Sciatic nerve (tissue), 2 donors: ENCODE measurements at places on chromosomes 4 and X.

DNA sequence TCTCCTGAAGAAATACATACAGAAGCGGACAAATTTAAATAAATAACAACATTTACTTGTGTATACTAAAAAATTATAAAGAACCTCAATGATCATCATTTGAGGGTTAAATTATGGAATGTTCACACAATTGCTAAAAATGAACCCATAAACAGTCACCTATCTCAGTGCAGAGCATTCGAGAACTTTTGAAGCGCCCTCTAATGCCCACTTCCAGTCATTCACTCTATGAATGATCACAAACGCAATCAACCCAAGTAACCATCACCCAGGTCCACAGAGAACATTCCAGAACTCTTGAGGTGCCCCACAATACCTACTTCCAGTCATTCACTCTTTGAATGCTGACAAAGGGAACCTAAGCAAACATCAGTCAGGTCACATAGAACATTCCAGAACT is 103.5 kb upstream of the PLAC1 start:
- no peak for DNase-seq

- peak; percentile 79 for DNase-seq
Measured at GRCh38 chr4:48341776-48342605, 662 bp downstream of the SLAIN2 start.

DNA sequence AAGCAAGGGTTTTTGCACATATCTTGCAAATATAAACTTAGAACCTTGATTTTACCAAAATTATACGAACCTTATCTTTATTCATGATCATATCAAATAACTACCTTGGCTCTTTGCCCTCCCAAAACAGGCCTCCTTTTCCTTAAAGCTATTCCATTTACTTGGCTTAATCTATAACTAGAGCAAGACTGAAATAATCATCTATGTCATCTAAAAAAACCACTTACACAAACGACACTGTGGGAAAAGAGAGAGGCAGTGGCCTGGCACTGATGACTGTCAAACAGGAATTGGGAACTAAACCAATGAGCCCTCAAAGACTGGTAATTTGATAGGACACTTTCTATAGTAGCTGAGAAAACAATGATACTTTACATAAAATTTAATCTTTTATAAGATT is 11.7 kb upstream of the PTPN13 start:
- no peak for DNase-seq

- no peak for DNase-seq
Measured at GRCh38 chr4:175671491-175671934, 140.6 kb downstream of the GPM6A start.

DNA sequence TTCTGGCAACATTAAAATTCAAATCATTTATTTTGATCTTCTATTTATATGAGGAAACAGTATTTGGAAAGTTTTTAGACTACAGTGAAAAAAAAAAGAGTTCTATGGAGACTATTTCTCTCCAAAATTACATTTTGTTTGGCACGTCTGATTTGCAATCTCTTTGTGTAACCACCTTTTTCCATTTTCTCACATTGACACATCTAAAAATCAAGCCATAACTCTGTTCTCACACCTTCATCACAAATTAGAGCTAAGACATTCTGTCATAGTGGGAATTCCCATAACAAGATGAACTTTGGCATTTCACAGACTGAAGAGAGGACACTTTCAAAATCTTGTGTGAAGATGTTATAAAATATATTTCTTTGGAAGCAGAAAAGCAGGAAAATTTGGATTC is 468.9 kb downstream of the GRIA2 start:
- no peak for DNase-seq

GRCh38 chrX:39603230-39603629 is 494.5 kb downstream of the BCOR start:
- DNase-seq = no peak

DNA sequence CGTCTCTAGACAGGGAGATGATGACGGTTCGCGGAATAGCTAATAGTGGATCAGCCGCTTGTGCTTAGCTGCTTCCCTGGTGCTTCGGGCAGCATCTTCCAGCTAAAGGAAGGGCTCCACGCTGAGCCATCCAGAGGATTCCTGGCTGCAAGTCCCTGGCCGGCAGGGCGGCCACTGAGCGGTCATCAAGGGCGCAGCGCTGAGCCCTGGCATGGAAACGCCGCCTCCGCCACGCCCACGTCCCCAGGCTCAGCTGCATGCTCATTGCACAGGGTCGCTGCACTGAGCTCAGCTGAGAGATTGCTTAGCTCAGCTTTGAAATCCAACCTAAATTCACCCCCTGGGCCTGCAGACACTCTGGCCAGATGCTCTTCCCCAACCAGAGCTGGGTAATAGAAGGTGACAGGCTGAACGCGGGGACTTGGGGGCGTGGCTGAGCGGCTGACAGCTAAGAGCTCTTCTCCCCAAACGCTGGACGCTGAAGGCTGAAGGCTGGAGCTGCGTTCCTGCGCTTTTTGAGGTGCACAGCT is 118.2 kb upstream of the KIT start:
- no peak for DNase-seq

DNA sequence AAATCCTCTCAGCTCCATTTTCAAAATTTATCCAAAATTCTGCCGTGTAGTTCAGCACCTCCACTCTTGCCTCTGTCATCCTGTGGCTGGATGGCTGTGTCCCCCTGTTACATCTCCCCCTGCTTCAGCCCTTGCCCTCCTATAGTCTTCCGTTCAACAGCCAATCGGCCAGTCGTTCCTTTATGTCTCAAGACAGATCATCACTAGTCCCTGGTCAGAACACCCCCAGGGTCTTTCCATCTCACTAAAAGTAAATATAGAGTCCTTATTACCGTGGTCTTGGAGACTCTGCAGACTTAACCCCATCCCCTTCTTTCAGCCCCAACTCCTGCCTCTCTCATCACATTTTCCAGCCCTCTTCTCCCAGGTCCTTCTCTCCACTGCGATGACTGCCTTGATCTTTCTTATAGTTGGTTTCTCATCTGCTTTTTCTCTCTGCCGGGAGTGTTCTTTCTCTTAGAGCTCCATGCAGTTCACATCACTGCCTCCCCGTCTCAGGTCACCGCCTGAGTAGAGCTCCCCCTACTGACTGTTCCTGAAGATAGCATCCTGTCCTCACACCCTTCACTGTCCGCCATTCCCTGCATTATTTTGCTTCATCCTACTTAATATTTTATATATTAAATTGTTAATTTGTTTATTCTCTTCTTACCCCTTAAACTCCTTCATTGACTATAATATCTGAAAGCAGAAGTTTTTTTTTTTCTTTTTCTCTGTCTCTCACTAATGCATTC is 736.9 kb upstream of the MAGEB2 start:
- DNase-seq = no peak

DNA sequence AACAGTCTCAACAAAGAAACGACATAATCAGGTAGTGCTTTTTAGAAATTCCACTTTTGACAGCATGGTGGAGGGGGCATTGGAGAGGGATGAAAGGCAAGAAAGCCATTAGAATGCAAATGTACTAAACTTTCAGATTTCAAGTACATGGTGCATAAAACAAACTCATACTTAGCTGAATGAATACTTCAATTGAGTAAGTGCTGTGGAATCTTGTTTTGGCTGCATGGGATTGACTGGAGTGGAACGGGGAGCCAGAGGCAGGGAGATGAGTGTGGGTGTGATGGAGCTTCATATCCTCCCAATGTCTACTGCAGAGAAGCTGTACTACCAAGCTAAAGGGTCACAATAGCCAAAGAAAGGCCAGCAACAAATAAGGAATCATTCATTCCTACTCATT is 52.4 kb downstream of the USP46 start:
- no peak for DNase-seq

- DNase-seq = no peak
Measured at GRCh38 chr4:20327808-20328207, 76.1 kb downstream of the SLIT2 start.

DNA sequence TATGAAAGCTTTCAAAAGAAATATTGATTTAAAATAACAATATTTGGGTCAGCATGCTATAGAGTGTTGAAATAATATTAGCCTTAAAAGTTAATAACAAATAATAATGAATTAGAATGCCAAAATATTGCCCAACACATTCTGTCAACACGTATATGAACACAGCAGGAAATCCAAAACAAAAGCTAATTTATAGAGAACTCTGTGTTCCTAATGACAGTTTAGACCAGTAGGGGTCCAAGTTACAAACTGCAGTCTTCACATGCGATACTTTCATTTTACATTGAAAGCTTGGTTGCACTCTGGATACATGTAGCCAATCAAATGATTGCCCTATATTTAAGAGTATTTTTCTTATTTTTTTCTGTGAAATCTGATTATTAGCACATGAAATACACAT is 274.4 kb downstream of the DCTD start:
- no peak for DNase-seq

DNA sequence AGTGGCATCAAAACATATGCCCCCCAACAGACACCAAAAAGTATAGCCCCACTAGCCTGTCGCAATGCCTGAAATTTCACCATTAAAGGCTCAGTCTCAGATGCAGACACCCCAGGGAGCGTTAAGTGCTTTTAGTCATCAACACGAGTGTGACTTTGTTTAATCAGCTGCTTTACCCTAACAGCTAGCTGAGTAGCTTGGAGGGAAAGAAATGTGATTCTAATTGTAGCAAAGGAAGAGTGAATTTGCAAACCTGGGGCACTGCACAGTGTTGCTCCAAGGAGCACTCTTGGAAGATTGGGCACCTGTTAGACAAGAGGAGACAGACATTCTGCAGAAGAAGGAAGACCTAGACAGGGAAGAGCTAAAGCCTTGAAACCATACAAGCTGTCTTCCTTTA is 145.1 kb downstream of the BEND2 start:
- no peak for DNase-seq

DNA sequence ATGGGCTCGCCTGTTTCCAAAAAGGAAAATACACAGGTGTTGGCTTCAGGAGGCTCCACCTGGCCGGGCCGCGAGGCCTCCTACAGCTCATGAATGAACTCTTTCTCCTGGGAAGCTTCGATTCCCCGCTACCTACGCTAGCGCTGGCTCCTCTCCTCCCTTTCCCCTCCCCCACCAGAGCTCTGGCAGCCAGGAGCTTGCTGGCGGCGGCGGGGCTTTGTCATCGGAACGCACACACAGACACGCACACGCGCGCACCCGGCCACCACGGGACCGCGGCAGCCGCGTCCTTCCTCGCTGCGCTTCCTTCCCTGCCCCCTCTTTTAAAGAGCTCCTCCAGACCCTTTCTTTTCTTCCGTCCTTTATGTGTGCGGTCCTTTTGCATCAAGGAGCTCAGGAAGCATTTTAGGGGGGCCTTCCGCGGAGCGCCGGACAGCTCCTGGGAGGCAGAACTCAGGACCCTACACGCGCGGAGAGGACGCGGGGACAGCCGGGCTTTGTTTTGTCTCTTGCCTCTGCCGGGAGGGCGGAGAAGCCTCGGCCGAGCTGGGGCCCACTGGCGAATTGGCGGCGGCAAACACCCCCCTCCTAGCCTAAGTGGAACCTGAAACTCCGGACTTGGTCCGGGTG is 70.2 kb upstream of the BCOR start:
- DNase-seq = peak; percentile 66

DNA sequence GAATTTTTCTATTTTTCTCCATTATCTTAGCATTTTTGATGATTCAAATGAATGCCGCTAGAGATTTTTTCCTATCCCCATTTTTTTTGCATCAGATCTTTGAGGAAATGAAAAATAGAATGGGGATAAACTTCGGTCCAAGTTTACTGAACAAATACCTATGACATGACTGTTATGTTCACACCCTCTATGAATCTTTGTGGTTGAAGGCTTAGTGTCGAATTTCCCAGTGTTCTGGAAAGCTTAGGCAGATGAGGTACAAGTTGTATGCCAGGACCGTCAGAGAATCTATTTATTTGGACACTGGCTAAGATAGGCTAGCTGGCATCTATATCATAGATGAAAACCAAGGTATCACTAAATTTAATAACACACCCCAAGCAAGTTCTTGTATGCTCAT is 123.4 kb downstream of the SPCS3 start:
- DNase-seq = no peak

DNA sequence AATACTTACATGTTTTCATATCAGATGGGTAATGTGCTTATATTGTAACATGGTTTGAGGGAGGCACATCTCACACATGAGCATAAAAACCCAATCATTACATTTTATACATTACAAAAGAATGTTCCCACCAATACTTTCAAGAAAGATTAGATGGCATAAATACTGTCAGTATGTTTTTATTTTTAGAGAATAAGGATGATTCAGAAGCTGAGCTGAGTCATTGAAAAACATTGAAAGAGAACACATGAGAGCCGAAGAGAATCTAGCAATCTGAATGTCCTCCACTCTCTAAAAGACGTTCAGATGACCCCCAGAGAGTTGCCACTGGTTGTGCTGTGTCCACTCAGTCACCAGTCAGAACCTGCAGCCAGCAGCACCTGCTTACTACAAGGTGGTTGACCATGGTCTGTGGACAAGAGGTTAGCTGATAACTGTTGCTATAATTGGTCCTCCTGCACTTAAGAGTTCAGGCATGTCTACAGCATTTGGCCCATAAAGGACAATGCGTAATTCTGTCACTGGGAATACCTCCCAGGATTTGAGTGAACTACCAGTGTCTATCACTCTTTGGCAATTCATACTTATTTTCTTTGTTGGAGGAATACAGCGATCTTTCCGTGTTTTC is 382.2 kb upstream of the IGFBP7 start:
- no peak for DNase-seq

DNA sequence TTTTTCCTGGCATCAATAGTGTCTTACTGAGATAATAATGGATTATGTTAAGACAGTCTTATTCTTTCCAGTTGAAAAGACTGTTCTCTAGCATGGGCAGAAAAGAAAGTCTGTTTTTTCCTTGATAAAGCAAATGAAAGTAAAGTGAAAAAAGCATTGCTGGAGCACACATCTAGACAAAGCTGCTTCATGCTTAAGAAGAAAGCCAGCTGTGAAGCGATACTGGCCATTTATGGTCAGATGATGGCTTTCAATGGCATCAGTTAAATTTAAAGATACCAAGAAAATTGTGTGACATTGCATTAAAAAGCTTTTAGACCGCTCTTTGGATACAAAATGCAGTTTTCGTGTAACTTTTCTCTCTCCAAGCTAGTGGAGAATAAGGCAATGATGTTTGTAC is 242.1 kb upstream of the TRAM1L1 start:
- no peak for DNase-seq

DNA sequence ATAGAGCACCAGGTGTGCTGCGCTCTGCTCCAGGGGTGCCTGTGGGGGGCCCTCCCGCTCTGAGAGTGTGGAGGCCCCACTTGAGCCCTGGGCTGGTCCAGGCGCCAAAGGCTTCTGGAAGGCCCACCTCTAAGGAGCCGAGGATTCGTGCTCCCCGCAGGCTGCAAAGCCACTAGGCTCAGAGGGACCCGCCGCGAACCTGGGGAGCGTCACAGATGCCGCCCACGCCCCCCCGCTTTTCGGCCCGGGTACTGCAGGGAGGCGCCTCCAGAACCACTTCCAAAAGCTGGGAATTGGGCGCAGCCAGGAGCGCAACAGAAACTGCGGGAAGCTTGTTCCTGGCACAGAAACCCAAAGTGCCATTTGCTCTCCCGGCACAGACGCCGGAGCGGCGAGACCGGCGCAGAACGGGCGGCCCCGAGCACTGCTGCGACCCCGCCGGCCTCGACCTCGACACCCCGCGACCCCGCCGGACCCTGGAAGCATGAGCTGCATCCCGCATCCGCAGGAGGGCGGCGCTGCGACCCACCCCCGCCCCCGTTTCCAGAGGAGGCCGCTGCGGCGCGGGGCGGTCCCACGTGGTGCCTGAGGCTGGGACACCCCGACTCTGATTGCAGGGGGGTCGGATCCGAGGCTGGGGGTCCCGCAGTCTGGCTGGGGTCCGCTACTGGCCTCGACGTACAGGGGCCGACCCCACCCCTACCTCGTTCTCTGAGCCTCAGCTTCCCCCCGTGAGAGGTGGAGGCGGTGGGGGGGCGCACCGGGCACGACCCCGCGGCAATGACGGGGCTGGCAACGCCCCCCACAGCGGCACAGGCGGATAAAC is 30.8 kb downstream of the CPLX1 start:
- DNase-seq = no peak

GRCh38 chr4:122099896-122100295 is 52.2 kb upstream of the BLTP1 start:
- DNase-seq = no peak
